ENCODE measurements at places on chromosomes 2 and 18.

DNA sequence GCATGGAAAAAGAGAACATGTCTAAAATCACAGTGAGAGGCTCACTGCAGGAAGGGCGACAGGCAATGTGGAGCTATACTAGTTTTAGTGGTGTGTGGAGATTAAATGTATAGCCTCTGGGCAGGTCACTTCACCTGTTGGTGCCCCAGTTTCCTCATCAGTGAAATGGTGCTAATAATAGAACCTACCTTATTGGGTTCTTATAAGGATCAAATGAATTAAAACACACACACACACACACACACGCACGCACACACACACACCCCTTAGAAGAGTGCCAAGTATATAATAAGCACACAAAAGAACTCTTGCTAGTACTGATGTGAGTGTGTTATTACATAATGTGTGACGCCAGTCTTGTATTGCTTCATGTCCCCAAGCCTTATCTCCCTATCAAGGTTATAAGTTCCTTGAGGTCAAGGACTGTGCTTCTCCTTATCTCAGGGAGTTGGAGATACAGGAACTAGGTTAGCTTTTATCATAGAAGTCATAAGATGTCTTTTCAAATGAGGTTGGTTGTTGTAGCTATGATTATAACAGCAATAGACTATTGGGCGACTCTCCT lies 98.0 kb upstream of the CXCR4 start:
- DNase-seq = no peak

DNA sequence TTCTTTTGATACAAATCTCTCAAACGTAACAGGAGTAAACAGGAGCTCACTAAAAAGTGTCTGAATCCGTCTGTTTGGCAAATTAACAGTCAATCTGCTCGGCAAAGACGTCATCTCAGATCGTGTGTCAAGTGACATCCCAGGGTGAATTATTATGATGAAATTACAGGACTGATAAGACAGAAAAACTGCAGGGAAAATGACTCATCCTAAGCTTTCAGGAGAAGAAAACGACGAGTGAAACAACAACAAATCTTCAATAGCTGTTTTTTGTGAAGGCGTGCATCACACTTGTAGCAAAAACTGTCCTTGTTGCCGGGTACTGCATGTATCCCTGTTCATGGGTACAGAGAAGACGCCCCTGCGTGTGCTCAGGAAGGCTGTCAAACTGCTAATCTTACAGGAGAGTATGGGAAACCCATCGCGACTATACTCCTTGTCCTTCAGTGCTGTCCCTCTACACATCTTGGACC lies 24.9 kb downstream of the EPB41L3 start:
- DNase-seq = no peak

- no peak for DNase-seq
Observed at GRCh38 chr2:253202-253638, 10.6 kb downstream of the SH3YL1 start.

- DNase-seq = no peak
Observed at GRCh38 chr2:3785220-3785889, 82.0 kb downstream of the DCDC2C start.

DNA sequence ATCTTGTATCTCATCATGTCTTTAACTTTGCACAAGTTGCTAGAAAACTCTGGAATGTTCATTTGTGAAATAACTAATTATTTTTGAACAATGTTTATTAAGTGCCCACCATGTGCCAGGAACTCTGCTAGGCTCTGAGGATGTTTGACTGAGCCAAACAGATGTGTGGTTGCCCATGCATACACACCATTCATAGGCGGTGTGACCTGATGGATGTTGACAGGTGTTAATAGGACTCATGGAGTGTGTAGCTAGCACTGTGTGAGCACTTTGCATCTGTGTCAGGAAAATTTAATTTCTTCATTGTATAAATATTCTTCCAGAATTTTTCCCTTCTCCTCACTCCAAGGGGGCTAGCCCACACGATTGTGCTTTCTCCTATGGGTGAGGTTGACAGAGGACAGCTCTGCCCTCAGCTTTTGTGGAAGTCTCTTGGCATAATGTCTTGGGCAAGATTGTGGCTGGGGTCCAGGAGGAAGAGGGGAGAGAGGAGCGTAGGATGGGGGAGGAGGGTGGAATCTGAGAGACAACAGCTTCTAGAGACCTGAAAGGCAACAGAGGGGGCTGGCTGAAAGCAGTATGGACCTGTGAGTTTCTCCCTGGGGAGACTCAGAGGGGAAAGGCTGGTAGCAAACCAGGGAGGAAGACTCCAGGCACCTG lies 214.6 kb upstream of the CXCR4 start:
- DNase-seq = no peak

DNA sequence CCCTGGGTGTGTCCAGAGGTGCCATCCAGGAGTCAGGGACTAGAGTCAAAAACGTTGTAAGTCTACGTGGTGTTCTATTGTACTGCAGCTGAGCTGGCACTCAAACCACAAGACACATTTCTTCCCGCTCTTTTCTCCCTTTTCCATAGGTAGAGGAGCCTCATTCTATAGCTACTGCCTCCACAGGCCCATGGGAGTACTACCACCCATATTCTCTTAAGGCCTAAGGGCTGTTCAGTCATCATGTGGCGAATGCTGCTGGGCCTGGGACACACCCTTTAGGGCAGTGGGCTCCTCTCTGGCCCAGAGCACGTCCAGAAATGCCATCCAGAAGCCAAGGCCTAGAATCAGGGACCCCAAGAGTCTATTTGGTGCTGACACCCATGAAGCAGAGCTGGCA lies 1271.7 kb downstream of the CNTNAP5 start:
- no peak for DNase-seq

DNA sequence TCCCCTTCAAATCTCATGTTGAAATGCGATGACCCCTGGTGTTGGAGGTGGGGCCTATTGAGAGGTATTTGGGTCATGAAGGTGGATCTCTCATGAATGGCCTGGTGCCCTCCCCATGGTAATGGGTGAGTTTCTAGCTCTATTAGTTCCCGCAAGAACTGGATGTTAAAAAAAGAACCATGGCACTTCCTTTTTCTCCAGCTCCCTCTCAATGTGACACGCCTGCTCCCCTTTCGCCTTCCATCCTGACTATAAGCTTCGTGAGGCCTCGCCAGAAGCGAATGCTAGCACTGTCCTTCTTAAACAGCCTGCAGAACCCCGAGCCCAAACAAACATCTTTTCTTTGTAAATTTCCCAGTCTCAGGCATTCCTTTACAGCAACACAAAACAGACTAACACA lies 303.2 kb upstream of the REV1 start:
- no peak for DNase-seq

Measured in CD4-positive, alpha-beta T cell treated with Interleukin-6 for 4 hours (primary cell).